ENCODE measurements at places on chromosomes 16 and 17.

DNA sequence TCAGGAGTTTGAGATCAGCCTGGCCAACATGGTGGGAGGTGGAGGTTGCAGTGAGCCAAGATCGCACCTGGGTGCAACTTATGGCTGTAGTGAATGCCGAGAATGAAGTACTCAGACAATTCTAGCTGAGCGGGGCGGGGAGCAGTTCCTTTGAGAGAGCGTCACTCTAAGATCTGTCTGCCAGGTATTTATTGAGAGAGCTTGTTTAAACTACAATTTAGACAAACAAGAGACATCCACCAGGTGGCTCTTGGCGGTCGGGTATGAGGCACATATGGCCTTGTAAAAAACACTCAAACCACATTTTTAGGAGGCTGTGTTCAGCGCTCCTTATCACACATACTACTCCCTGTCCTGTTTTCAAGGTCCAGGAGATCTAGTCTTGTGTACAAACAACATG lies 40.6 kb upstream of the CDH1 start:
- DNase-seq: no peak

DNA sequence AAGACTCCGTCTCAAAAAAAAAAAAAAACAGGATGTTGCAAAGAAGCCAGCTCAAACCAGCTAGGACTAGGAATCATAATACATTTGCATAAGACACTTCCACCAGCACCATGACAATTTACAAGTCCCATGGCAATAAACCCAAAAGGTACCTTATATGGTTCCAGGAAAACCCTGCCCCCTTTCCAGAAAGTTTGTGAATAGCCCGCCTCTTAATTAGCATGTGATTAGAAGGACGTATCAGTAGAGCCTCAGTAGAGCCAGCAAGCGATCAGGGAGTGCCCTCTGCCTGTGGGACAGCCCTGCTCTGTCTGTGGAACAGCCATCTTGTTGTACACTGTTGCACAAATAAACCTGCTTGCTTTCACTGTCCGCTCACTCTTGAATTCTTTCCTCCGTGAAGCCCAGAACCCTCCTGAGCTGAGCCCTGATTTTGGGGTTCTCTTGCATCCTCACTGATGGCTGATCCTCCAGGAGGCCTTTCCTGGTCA lies 14.0 kb downstream of the NUPR1 start:
- DNase-seq: no peak

DNA sequence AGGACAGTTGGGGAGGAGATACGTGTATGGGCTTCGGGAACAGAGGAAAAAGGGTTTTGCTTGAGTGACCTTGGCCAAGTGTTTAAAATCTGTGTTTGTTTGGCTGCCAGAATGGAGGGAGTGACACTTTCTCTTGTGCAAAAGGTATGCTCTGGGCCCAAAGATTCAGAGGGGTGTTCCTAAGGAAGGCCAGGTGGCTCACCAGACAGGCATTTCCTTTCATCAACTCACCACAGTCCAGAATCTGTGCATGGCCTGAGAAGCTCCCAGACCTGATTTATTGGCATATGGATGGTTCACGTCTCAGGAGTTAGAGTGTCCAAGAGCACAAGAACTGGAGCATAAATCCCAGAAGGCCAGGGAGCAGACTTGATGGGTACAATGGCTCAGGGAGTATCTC lies 53.4 kb upstream of the NLK start:
- DNase-seq: peak; percentile 73

- DNase-seq: no peak
These were observed 16.2 kb downstream of the SNN start for GRCh38 chr16:11684231-11685025.

- no peak for DNase-seq
These were observed 32.1 kb upstream of the CDH3 start for GRCh38 chr16:68612996-68613395.

- no peak for DNase-seq
These were observed 55.9 kb upstream of the SREBF1 start for GRCh38 chr17:17892731-17893130.

DNA sequence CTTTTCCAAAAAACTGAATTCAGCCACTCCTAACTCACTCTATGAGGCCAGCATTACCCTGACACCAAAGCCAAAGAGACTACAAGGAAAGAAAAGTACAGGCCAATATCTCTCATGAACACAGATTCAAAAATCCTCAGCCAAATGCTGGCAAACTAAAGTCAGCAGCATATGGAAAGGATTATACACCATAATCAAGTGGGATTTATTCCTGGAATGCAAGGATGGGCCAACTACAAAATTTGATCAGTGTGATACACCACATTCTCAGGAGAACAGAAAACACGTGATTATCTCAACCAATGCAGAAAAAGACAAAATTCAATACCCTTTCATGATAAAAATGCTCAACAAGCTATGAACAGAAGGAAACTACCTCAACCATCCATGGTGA lies 7.7 kb upstream of the AATK start:
- DNase-seq: no peak

Data from islet precursor cell (in vitro differentiated cells).